ENCODE measurements at places on chromosomes 11 and 22.
A peak's percentile ranks its signal among the peaks of the same experiment; 100 is the strongest.

GRCh38 chr11:68118706-68119448 lies 2.3 kb downstream of the CHKA start:
- DNase-seq = no peak

DNA sequence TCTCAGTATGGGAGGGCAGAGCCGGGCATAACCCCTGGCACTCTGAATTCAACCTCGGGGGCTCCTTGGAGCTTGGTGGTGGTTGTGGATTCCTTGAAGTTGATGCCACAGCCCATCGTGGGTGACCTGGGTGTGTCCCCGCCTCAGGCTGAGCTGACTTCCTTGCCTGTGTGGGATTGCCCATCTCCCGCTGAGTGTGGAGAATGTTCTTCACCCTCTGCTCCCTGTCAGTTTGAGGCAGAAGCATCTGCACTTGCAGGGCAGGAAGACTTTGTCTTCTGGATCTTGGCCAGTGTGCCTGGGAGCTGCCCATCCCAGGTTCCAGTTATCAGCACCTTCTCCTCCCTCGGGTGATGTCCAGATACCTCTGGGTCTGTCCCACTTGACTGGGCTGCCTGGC lies 25.3 kb downstream of the CD82 start:
- DNase-seq = no peak

DNA sequence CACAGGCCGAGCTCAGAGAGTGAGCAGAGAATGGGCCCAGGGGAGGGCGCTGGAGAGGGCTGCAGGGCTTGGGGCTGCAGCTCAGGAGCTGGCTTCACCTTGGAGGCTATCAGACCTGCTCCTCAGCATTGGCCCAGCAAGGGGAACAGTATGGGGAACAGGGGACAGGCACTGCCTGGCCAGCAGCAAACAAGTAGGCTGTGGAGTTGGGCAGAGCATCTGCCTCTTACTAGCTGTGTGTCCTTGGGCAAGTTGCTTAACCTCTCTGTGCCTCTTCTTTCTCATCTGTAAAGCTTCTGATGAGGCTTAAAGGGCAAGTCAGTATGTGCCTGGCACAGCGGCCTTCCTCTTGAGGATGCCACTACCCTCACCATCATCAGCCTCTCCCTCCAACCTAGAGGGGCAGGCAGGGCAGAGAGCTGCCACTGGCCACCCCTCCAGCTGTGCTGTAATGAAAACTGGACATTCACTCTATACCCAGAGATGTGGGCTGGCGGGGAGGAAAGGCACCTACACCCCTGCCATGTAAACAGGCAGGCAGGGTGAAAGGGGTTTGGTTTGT lies 7.5 kb upstream of the CDKN1C start:
- no peak for DNase-seq

- no peak for DNase-seq
These were observed 61.8 kb upstream of the CRYBB3 start for GRCh38 chr22:25137577-25138525.

GRCh38 chr11:86724137-86724536 lies 51.7 kb upstream of the ME3 start:
- DNase-seq = no peak

GRCh38 chr11:113615098-113615497 lies 91.0 kb downstream of the TMPRSS5 start:
- DNase-seq = no peak

GRCh38 chr11:122637541-122637940 lies 18.0 kb upstream of the UBASH3B start:
- no peak for DNase-seq

DNA sequence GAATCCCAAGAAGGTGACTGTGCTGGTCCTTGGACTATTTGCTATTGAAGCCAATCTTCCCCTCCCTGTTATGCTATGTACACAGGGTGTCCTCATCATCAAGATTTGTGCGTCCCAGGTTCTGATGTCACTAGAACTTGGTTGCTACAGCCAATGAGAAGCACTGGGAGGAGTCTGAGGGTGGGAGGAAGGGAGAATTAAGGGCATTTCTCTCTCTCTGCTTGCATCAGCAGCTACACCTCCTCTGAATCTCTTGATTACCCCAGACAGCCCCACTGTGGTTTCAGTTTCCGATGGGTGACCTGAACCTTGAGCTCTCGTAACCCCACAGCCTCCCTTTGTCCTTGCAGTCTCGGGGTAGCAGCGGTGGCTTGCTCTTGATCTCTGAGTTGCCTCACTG lies 212.4 kb upstream of the SESN3 start:
- DNase-seq = no peak

DNA sequence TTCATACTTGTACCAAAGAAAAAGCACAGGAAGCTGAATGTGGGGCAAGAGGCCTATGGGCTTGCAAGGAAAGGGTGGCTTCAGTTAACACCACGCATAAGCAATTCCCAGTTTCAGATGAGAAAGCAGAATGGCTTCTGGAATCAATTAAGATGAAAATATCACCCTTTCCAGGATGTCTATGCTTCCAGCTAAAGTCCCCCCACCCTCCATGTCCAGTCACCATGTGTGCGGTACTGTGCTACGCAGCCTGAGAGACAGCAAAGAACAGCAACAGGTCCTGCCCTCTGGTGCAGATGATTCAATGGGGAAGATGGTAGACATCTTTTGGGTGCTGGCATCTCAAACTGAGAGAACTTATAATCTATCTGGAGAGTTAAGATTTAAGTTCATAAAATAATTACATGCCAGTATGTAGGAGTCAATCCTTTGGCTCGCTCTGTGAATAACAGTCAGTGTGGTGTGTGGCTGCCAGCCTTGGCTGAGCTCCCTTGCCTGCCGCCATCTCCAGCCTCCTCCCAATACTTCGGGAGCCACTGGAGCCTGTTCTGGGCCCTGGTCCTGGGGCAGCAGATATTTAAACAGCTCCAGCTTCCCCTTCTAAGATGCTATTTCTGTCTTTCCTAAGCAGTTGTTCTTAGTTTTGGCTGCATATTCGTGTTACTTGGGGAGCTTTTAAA lies 44.5 kb downstream of the ME3 start:
- no peak for DNase-seq

DNA sequence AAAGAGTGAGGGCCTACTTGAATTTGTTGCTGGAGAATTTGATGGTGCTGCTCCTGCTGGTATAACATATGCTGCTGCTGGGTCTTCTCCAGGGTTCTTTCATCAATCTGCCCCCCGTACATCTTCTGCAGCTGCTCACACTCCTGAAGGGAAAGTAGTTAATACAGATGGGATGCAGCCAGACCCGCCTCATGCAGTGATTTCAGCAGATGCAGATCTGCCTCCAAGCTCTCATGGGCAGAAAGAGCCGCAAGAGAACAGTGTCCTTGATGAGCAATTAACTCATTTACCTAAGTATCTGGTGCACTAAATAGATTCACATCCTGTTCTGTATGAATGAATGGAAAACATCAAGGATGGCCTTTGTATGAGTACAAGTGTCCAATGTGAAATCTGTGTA lies 24.8 kb upstream of the APOA1 start:
- no peak for DNase-seq

DNA sequence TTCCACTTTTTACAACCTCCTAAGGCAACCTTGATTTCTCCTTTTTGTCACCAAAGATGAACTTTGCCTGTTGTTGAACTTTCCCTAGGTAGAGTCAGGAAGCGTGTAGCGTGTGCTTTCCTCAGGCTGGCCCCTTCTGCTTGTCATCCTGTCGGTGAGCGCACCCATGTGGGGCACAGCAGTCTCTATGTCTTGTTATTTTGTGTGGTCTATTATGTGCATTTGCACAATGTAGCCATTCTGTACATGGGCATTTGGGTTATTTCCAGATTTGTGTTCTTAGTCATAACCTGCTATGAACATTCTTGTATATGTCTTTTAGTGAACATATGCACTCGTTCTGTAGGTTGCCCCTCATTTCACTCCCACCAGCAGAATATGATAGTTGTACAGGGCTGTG lies 34.9 kb downstream of the CABIN1 start:
- DNase-seq = no peak

- no peak for DNase-seq
These were observed 32.1 kb upstream of the DRD2 start for GRCh38 chr11:113507341-113507740.

GRCh38 chr22:42641801-42642413 lies 1.5 kb upstream of the ATP5MGL start:
- DNase-seq = no peak

DNA sequence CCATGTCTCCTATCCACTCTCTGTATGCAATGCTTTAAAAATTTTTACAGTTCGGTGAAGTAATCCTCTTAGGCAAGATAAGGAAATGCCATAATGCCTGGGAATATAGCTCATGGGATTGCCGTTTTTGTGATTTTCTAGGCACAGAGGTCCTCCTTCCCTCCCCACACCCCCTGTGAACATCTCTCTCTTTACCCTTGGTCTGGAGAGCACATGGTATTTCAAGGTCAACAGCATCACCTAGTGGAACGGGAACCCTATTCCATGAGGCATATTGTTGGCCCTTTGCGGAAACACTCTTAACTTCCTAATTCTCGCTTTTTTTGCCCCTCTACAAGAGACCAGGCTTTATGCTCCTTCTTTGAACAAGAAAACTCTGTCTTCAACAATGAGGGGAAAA lies 8.8 kb downstream of the NXPE4 start:
- DNase-seq = no peak

- no peak for DNase-seq
These were observed 6.9 kb downstream of the KMT5B start for GRCh38 chr11:68206211-68206610.

GRCh38 chr22:43173566-43173965 lies 13.4 kb downstream of the TTLL12 start:
- DNase-seq = no peak

DNA sequence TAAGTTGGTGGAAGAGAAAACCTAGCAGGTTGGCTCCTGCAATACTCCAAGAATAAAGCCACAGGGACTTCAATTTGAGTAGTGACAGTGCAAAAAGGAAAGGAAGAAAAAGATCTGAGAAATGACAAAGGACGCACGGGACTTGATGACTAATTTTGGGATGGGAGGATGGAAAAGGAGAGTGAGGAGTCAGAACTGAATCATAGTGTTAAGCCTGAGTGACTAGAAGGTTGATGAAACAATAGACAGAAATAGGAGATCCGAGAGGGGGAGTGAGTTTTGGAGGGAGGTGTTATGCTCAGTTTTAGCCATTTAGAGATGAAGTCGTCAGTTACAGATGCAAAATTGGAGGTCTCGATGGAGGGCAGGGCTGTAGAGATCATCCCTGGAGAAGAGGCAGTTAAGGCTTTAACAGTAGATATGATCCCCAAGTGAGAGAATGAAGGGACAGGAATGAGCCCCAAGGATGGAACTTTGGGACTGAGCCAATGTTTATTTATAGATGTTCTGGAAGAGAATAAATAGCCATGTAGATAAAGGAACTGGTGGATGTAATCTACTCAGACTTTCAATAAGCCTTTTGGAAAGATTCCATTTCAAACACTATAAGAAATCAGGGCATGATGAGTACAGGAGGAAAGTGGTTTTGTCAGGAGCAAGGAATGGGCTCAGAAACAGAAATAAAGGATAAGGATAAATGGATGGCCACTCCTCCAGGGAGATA lies 108.9 kb upstream of the NCAM1 start:
- DNase-seq = no peak

DNA sequence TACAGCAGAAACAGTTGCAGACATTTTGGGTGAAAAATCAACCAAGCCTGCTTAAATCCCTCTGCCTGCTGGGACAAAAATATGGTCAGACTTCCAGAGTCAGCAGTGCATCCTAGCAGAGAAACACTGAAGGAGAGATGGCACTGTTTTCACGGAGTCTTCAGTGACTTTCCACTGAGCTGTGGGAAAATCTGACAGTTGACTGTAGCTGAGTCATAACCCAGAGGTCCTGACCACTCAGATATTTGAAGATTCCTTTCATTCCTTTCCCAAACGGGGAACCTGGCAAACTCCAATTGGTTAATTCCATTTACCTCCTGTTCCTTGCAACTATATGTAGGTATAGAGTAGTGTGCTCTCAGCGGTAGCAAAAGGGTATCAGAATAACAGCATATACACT lies 20.9 kb upstream of the UPB1 start:
- DNase-seq = no peak

DNA sequence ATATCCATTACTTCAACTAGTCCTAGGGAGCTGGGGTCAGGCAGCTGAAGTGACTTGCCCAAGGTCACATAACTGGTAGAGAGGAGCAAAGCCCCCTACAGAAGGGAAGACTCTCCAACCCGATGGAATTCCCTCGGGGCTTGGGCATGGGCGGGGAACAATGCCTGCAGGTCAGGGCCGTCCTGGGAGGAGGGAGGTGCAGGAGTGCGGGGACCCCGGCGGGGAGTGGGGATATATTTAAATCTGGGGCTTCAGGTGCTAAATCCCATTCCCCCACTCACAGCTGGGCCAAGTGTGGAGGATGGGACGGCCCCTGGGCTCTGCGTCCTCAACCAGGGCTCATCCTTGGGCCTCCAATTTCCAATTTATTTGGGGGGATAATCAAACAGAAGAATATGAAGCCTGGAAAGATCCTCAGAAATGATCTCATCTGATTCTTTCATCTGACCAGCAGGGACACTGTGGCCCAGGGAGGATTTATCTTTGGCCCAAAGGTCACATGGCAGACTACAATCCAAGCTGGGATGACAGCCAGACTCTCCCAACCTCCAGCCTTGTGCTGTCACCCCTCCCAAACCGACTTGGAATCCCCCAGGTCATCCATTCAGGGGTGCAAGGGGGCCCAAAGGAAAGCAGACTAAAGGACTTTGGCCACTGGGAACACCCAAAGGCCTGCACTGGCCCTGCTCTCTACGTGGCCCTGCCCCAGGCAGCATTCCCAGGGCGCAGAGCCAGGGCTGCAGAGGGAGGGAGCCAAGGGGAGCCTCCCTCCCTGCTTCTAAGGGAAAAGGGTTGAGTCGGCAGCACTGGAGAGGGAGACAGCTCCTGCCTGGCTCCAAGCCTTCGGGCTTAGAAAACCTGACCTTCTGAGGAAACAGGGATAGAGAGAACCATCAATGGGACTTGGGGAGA lies 8.7 kb upstream of the C1QTNF6 start:
- no peak for DNase-seq

DNA sequence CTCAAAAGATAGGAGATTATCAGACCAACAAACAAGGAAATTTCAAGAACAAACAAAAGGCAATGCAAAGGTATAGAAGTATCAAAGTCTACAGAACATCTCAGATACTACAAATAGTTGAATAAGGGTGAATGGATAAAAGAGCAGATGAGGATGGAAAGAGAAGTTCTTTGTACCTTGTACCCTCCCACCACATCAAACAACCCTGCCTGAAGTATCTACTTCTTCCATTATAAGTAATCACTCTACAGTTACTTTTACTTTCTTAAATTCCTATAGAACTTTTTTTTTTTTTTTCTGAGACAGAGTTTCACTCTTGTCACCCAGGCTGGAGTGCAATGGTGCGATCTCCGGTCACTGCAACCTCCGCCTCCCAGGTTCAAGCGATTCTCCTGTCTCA lies 35.1 kb downstream of the MTMR2 start:
- DNase-seq = no peak

- peak; percentile 92 for DNase-seq
These were observed at the start of gene TMEM80 for GRCh38 chr11:695538-696248. Gene TMEM80 (plus strand): TSS chr11:695816. CDS start chr11:695828, 12 bp downstream.

- no peak for DNase-seq
These were observed 3.1 kb downstream of the GAB2 start for GRCh38 chr11:78414321-78415051.

DNA sequence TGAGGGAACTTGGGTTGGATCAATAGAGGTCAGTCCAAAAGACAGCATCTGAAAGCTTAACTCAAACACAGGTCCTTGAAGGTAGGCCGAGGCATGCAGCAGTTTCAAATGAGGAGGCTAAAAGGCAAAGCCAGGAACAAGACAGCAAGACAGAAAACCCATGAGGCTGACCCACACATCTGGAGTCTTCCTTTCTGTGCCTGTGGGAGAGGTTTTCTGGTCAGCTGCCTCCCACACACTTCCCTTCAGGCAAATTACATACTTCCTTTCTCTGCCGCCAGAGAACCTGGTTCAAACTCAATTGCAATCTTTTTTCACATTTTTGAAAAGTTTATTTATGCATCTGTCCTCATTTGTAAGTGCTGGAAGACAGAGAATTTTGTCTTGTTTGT lies 29.8 kb upstream of the CRTAM start:
- DNase-seq = no peak
